Fibroblast of pulmonary artery (primary cell): ENCODE measurements at places on chromosomes 1 and 21.
A peak's percentile ranks its signal among the peaks of the same experiment; 100 is the strongest.

- DNase-seq = peak; percentile 90
These were observed 35.6 kb downstream of the NGF start for GRCh38 chr1:115302390-115302961.

GRCh38 chr21:46250146-46250725 is 21.7 kb upstream of the LSS start:
- peak; percentile 29 for DNase-seq

GRCh38 chr21:45496151-45496967 is 45.9 kb downstream of the SLC19A1 start:
- DNase-seq = no peak

- DNase-seq = no peak
These were observed 24.2 kb upstream of the CXADR start for GRCh38 chr21:17488620-17489019.

- no peak for DNase-seq
These were observed 26.5 kb upstream of the SLC30A10 start for GRCh38 chr1:219954736-219955421.

DNA sequence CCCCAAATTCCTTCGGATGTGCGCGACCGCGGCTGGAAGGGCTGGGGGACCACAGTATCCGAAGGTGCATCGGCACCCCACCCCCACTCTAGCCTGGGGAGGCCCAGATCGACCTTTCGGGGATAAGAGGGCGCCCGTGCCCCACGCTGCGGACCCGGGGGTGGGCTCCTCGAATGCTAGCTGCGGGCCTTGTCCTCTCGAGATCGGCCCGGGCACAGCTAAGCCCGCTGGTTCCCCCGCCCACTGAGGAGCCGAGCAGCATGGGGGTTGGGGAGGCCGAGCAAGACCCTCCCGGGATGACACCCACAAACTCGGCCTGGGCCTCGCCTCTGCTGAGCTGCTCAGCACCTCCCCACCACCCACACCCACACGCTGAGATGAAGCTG is 653 bp upstream of the IFFO2 start:
- no peak for DNase-seq

DNA sequence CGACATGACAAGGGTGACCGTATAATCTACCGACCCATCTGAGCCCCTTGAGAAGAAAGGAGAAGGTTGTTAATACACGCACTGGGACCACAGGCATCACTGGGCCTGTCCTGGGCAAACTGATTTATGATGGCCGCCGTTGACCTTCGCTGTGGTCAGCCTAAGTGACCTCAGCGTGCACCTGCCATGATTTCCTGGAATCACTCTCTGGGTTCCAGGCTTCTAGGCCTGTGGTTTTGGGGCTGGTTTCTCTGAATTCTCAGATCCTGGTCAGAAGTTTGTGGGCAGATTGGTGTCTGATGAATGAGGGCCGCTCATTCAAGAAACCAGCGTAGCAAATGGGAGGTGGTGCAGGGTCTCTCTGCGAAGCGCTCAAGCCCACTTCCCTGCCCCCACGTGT is 64.0 kb downstream of the SIK1 start:
- no peak for DNase-seq

GRCh38 chr1:109356915-109357314 is 40.8 kb downstream of the SORT1 start:
- DNase-seq = no peak

GRCh38 chr1:67019600-67020136 is 34.3 kb downstream of the SLC35D1 start:
- DNase-seq = peak; percentile 74

GRCh38 chr1:91092503-91092902 is 70.7 kb upstream of the ZNF644 start:
- DNase-seq = peak; percentile 7
